ENCODE measurements at places on chromosomes 2 and 18.

DNA sequence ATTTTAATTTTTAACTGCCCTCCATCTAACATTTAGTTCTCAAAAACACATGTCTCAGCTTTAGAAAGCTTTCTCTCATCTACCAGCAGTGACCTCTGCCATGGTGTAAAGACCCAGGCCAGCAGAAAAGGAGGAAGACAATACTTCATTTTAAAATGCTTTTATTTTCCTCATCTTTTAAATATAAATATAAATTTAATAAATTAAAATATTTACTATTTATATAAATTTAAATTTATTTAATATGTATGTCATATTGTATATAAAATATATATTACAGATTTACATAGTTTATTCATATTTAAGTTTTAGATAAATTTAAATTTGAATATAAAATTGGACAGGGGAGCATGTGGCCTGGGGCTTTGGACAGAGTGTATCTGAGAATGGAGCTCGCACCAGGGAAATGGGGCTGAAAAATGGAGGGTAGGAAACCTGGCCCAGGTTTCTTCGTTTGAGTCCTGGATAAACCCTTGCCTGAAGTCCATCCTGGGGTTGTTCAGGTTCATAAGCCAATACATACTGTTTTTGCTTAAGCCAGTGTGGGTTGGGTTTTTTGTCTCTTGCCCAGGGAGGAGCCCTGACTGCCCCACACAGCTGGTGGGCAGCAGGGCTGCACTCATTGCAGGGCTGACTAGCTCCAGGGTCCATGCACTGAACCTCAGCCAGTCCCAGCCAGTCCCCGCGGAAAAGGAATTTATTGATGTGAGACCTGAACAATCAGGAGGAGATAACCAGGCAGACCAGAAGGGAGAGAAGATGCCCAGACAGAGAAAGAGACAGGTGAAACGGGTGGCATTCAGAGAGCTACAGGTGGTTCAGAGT, 77.3 kb upstream of the LAPTM4A start:
- DNase-seq, result no peak

- DNase-seq, result no peak
Measured at GRCh38 chr2:118929059-118929458, 12.9 kb upstream of the MARCO start.

- no peak for DNase-seq
Measured at GRCh38 chr18:463827-464541, 36.5 kb downstream of the COLEC12 start.

GRCh38 chr2:241094172-241094571, 7.9 kb downstream of the MTERF4 start:
- DNase-seq, result no peak

DNA sequence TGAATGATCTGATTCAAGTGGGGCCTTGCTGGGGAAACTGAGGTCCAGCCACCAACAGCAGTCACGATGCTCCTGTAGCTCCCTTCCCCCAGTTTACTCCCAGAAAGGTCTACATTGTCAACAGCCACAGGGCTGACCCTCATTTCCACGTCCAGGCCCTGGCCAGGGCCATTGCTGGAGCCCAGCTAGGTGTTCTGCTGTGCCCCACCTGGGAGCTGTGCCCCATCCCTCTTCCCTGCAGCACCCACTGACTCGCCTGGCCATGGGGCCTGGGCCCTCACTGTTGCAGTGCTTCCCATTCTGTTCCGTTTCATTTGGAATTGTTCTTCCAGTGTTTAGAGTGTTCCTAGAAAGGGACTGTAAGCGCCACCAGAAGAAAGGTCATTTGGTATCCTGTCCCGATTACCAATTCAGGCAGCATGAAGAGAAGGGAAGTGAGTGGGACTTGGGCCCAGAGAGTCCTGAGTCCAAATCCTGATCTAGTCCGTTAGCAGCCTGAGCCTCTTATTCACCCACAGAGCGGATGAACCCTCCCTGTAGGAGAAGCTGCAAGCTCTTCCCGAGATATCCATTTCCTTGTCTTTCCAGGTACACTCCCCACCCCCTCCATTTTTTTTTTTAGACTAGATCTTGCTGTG, 73.1 kb upstream of the HPCAL1 start:
- DNase-seq, result no peak

DNA sequence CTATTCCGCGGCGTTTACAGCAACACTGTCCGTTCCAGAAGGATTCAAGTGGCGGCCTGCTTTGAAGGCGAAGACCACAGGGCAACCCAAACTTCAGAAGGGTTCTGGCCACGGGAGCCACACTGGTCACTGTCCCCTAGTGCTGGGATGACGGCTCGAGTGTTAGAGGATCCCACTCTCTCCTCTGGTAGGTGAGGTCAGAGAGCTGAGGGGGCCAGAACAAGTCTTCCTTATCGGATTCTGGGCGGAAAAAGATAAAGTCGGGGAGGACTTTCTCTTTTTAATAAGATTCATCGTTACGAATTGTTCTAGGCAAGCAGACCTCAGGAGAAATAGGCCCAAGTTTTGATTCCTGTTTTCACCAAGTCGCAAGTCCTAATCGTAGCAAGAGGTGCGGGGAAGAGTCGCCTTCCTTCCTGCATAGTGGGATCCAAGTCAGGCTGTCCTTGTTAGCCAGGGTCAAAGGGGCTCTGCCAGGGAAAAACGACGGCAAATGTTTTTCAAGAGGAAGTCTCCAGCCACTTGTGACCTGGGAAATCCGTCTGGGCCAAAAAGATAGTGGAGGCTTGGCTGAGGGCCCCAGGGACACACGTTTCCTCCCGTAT, 864 bp upstream of the MYL12A start:
- no peak for DNase-seq

DNA sequence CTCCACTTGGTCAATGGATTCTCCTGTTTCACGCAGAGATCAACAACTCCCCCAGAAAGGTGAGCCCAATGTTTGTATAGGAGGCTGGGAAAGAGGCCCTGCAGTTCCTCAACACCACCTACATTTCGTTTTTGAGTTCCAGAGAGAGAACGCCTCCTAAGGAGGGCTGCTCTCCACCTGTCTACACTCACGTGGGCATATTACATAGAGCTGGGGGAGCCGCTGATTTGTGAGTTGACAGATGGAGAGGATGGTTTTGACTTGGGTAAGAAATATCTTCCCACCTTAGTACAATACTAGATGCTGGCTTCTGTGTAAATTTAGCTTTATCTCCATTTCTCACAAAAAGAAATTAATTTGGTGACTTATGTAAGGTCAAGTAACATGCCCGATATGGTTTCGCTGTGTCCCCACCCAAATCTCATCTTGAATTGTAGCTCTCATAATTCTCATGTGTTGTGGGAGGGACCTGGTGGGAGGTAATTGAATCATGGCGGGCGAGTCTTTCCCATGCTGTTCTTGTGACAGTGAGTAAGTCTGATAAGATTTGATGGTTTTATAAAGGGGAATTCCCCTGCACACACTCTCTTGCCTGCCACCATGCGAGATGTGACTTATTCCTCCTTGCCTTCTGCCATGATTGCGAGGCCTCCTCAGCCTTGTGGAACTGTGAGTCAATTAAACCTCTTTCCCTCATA, 274.5 kb upstream of the PXDN start:
- no peak for DNase-seq

DNA sequence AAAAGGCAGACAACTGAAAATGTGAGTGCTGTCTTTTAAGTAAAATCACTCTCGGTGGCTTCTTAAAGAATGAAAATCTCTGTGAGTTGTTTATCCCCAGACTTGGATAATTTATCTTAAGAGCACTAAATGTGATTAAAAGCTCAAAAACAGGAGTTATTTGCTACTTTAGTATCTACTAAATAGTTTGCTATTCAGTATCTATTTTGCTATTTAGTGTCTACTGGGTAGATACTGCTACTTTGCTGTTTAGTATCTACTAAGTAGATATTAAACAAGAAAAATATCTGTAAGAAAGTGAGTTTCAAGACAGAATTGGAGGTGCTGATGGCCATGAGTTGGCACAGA, 1.4 kb upstream of the KCNG3 start:
- DNase-seq, result no peak

- no peak for DNase-seq
Measured at GRCh38 chr2:76675212-76675611, 847.0 kb downstream of the LRRTM4 start.

DNA sequence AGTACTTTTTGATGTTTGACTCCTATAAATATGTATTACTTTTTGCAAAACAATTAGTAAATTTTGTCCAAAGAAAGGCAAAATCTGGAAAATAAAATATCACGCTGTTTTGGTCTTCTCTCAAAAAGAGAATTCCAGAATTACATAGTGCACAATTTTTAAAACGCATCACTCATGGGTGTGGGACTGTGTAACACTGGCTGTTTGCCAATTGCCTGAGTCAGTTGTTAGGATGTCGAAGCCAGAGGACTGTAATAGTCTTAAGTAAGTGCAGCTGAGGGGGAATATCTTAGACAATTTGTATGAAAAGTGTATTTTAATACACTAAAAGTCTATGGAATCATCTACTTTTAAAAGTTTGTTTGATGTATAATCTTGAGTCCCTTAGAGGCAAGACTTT, 24.1 kb upstream of the EPHA4 start:
- DNase-seq, result peak; percentile 61

GRCh38 chr2:60868589-60869273, 12.6 kb upstream of the REL start:
- no peak for DNase-seq

DNA sequence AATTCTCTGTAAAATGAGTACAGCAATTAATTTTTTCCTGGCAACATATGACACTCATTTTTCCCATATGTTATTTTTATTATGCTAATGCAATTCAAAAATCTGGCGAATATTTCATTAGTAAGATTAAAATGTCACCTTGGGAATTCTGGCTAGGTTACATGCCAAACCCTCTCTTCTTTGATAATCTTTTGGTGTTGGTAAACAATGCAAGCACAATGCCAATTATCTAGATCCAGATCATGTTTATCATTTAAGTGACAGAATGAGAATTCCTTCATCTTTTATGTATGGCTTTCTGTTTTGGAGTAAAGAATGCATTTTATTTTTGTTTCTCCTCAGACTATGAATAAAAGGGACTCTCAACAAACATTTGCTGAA, 33.7 kb downstream of the GPR75 start:
- no peak for DNase-seq

GRCh38 chr2:16005816-16006536, 65.6 kb downstream of the MYCN start:
- no peak for DNase-seq

GRCh38 chr2:70655786-70656185, 102.2 kb upstream of the TGFA start:
- DNase-seq, result no peak

DNA sequence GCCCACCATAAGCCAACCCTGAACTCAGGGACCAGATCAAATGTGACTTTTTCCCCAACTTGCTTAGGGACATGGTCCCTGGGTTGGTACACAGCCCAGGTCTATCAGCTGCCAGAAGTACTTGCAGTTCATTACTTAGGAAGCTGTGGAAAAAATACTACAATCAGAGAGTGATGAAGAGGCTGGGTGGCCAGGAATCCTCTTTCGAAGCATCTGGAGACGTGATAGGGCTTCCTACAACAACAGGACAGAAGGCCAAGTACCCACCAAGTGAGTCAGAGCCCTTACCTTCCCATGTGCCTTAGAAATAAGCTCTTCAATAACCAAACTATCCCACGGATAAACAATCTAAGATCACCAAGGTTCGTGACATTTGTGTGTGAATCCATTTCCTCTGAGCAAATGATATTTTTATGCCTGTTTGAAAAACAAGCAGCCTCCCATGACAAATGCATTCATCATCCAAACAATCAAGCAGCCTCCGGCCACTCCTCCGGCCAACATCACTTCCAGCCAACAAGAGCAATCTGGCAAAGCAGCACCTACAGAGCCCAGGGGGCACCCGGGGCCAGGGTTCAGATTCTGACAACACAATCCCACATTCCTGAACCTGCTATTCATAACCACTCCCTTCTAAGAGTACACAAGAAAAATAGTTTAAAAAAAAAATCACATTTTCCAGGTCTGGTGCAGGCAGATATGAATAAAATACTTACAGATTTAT, 26.4 kb downstream of the TBC1D8 start:
- DNase-seq, result peak; percentile 82

DNA sequence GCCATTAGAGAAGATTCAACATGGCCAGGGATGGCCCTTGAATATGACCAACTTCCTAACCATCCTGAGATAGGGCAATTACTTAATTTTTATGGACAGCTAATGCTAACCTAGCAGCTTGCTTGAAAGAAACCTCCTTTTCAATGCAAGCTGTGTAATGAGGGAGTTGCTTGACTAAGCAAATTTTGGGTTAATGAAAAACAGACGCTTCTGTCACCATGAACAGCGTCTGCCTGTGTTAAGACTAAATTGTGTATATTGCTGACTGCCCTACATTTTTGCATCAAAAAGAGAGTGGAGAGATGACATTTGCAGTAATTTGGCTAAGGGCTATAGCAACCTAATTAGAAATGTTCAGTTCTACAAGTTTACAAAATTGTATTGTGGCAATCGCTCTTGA, 319.2 kb upstream of the LRATD1 start:
- no peak for DNase-seq

GRCh38 chr2:118994778-118995177, 52.8 kb downstream of the MARCO start:
- DNase-seq, result no peak
